Heart right ventricle (tissue), 16 donors: ENCODE measurements at places on chromosomes 4 and X.
A peak's percentile ranks its signal among the peaks of the same experiment; 100 is the strongest.

DNA sequence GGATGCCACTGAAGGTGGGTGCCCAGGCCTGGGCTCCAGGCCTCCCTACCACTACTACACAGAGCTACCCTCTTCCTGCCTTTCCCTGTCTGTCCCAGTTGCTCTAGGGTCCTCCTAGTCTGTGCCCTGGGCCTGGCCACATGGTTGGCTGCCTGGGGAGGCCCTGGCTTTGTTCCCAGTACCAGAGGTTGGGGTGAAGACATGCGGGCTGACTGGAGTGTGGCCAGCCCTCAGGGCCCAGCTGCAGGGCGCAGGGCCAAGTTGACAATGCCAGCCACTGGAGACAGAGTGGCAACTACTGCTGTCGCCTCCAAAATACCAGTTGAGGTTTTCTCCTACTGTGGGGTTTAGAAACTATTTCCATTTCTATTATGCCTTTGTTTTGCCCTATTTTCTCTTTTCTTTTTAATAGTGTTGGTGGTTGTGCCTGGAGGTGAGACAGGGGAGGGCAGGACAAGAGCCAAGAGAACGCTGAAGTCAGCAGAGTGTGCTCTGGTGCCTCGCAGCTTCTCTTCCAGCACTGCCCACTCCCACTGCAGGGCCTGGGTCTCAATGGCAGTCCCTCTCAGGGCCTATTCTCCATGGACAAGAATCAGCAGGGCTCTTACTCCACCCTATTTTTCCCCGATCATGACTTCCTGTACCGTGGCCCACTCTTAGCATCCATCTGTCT is 32.2 kb upstream of the XPNPEP2 start:
- peak; percentile 62 for DNase-seq

DNA sequence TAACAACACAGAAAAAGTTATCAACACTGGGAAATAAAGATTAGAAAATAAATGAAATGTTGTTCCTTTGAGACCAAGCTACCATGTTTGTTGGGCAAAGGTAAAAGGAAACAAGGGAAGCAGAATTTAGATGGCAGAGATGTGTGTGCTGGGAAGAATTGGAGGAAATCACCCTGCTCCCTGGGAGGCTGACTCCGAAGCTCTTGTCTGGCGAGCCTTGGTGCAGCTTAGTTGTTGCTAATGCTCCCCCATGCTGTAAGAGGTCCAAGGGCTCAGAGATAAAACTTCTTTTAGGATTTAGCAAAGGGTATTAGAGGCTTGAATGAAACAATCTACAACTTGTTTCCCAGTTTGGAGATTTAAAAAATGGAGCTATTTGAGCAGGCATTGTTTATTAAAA is 123.8 kb upstream of the DDIT4L start:
- DNase-seq = no peak

DNA sequence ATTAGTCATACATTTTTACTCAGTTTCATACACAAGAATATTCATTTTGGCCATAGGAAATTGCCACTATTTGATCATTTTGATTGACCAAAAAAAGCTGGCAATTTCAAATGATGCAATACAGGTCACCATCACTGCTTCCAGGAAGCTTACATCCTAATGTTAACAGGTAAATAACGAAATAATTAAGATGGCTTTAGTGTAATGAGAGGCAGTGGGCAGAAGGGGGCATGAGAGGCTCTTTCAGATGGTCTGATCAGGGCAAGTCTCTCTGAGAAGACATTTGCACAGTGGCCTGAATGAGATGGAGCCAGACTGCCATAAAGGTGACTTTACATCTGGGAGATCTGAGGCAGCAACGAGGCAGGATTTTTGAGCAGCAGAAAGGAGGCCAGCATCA is 170.7 kb downstream of the SLIT2 start:
- peak; percentile 8 for DNase-seq

- no peak for DNase-seq
These were observed 234.1 kb upstream of the GIMD1 start for GRCh38 chr4:106602711-106603110.

- DNase-seq = no peak
These were observed 33.4 kb downstream of the SPINK2 start for GRCh38 chr4:56788081-56788480.

- DNase-seq = no peak
These were observed 72.6 kb upstream of the SPRY1 start for GRCh38 chr4:123323998-123324397.

DNA sequence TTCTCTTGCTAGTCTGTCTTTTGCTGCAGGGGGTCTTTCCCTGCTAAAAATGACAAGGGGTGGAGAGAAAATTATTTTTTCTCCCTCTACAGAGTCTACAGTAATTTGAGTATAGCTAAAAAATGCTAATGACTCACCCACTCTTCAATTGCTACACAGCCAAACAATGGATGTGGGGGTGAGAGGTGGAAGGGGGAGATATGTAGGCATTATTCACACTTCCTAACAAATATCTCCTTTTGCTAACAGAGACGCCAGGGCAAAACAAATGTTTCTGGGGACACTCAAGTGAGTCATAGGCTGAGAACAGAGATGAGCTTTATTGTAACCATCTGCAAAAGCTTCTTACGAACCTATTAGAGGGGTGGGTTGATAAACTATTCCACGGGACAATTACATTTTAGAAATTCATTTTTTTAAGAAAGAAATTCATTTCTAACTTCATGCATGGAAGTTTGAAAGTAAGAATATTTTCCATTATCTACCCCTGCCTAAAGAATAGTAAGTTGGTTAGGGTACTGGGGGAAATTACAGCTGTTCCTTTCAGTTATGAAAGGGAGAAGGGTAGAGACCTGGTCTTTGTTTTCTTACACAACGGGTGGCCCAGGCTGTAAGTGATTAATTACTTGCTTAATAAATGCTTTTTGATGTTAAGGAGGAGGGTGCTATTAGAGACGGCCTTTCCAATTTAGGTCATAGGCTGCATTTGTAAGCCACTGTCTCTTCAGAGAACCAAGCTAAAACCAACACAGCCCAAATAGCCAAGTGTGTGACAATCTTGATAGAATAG is 12.8 kb downstream of the SCD5 start:
- DNase-seq = no peak

GRCh38 chrX:11541510-11541909 is 124.2 kb downstream of the ARHGAP6 start:
- DNase-seq = no peak

DNA sequence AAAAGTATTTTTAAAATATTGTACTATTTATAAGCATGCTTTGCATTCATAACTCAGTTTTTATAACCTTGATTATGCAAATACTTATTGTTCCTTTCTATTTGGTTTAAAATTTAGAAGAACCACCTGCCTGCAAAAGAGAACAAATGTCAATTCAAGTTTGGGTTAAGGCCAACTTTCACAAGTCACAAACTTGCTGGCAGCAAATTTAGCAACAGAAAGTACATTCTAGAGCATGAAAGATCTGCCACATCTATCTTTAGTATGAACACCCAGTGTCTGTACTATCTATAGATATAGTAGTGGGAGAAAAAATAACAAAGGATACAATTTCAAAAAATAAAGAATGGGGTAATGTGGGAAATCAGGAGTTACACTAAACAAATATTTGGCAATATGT is 1014.2 kb downstream of the C4orf33 start:
- no peak for DNase-seq

- no peak for DNase-seq
These were observed 9.3 kb downstream of the CNKSR2 start for GRCh38 chrX:21383546-21383945.

- no peak for DNase-seq
These were observed 40.6 kb downstream of the HADH start for GRCh38 chr4:108030332-108030731.

DNA sequence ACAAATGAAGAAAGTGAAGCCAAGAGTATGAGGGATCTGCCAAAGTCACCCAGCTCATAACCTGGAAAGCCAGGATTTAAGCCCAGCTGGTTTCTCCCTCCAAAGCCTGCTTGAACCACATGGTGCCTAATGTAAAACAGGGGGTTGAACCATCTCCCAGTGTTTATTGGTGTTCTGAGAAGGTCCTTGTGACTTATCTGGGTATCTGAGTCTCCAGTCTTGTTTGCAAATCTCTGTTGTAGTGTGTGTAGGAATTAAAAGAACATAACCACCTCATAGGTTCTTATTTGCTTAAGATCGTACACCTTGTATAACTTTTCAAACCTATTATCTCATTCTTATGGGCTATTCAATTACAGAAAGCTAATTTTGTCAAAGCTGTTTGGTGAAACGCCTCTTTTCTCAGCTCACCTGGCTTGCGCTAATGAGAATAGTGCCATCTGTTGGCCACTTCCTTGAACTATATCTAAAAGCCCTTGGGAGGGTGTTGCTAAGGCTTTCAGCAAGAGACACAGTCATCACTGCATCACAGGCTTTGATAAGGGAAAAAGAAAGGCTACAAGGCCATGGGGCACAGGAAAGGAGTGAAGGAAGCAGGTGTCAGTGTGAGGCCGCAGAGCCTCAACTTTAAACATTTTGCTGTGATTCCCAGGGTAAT is 34.0 kb downstream of the ETDB start:
- DNase-seq = no peak

DNA sequence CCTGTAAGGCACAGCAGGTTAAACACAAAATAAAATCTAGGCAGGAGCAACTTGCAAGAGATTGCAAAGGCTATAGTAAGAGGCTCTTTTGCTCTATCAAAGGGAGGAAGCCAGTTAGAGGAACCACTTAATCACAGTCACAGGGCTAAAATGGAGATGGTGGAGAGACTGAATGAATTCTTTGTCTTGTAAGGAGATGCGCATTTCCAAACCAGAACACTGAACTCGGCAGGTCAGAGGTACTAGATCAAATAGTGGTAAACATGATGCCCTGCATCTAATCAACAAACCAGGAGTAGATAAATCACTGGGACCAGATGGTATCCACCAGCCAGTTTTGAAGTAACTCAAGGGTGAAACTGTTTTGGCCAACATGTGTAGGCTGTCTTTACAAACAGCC is 55.8 kb downstream of the GPC4 start:
- no peak for DNase-seq

DNA sequence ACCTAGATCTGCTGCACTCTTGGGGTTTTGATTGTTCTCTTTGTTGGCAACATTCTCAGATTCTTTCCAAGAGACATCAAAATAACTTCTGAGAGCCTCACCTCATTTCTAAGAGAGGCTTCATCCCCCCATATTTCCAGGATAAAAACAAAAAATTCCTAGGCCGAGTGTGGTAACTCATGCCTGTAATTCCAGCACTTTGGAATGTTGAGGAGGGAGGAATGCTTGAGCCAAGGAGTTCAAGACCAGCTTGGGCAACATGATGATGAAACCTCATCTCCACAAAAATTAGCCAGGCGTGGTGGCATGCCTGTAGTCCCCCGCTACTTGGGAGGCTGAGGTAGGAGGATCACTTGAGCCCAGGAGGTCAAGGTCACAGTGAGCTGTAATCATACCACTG is 477.0 kb downstream of the INPP4B start:
- DNase-seq = no peak

DNA sequence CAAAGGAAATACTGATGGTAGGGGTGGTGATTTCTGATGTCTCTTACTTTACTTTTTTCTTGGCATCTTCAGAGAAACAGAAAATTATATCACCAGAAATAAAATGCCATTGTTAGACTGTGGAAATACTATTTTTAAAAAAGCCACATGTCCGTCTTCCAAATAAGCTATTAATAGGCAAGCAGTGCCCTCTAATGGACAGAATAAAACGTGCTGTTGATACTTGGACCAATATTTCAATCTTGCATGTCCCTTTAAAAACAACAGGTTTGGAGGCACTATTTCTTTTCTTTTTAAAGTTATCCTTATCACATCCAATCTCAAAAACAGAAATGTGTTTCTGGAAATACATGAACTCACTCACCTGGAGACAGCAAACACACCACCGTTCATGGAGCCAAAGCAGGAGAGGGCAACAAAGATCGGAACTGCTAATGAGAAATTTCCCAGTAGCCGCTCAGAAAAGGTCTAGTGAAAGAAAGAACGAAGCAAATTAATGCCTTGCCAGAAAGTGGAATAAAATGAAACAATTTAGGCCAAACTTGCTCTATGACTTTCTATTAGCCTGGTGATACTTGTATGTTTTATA is 59.2 kb downstream of the SLC7A11 start:
- no peak for DNase-seq

DNA sequence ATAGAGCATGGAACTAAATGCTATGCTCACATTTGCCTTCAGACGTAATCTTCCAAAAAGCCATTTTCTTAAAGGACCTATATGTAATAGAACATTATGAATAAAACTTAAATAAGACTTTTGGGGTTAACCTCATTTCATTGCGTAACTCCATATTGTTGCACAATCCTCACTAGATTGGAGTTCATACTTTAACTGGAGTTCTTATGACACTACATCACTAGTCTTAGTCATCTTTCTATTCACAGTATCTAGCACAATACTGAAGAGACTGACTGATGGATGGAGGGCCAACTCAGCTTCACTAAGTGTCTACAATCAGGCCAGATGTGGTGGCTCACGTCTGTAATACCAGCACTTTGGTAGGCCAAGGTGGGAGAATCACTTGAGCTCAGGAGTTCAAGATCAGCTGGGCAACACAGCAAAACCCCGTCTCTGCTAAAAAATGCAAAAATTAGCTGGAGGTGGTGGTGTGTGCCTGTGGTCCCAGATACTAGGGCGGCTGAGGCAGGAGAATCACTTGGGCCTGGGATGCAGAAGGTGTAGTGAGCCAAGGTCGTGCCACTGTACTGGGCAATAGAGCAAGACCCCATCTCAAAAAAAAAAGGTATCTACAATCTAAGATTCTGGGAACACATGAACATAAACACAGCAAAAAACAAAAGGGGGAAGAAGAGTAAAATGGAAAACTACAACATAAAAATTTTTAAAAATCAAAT is 80.8 kb upstream of the MAB21L2 start:
- no peak for DNase-seq

DNA sequence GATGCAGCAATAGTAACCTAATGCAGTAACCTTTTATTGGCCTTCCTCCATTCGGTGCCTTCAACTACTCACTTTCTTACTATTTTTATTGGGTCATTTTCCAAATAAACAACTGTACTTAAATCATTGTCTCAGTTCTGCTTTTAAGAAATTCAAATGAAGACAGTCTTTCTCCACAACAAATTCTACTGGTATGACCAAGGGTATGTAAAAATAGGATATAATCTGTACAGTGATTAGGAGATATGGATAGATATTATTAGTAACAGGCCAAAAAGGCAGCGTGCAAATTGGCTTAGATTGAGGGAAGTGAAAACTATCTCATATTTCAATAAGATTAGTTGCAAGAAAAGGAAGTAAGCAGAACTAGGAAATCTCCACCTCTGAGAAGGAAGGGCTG is 177.4 kb upstream of the PPP1R2C start:
- no peak for DNase-seq

- no peak for DNase-seq
These were observed 6.7 kb downstream of the TBL1X start for GRCh38 chrX:9471571-9471985.

DNA sequence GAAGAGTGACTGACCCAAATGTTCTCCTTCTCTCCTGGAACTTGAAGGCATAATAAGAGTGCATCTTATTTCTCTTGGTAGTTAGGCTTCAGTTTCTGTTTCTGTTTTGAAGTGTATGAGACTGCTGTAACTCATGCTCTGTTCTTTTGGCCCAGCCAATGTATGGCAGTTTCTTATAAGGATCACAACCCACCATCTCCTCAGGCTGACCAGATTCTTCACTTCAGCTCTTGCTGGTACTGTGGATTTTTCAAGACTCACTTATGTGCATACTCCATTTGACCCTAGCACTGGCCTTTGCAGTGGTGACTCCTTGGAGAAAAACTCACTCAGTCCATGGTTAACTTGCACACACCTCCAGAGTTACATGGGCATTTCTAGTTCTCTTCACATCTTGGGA is 9.6 kb upstream of the YTHDC1 start:
- no peak for DNase-seq
